ENCODE measurements at places on chromosomes 2 and 18. TPM values are rescaled to one million over a fixed set of nuclear protein-coding genes. Genes with fewer than 3 reads are reported as not detected.

GRCh38 chr2:197782126-197782525 is 3.0 kb downstream of the BOLL start:
- H3K27ac ChIP-seq = no peak overlapping the region
- H3K36me3 ChIP-seq = no peaks in the 10 kb centered on the region
- H3K4me3 ChIP-seq = no peak overlapping the region
- peaks cover 6% of the 10 kb centered on the region for H3K27me3 ChIP-seq
- DNase-seq = no peak

- H3K27me3 ChIP-seq = no peaks in the 10 kb centered on the region
- peaks cover 8% of the 10 kb centered on the region for H3K4me1 ChIP-seq
- no peak overlapping the region for H3K27ac ChIP-seq
- no peaks in the 10 kb centered on the region for H3K36me3 ChIP-seq
- DNase-seq = peak; percentile 31
- H3K4me3 ChIP-seq = no peak overlapping the region
Observed at GRCh38 chr2:219119422-219120043, 41.1 kb downstream of the NHEJ1 start.

DNA sequence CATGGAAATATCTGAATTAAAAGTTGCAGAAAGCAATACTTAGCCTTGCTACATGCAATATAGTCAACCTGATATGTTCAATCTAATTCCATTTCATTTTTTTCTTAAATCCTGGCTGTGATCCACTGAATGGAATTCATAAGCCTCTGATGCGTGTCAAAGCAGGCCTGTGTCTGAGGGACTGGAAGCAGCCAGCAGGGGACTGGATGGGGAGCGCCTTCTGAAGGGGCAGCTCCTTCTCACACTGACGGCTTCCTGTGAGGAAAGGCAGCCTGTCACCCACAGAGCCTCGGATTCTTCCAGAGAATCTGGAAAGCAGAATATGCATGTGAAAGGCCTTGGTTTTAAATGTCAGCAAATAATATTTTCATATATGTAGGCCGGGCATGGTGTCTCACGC is 73.5 kb downstream of the KCNF1 start:
- H3K4me3 ChIP-seq = no peak overlapping the region
- H3K27ac ChIP-seq = no peak overlapping the region
- DNase-seq = no peak
- no peaks in the 10 kb centered on the region for H3K36me3 ChIP-seq

GRCh38 chr2:67437114-67437513 is 40.0 kb downstream of the ETAA1 start:
- H3K4me1 ChIP-seq = no peaks in the 10 kb centered on the region
- H3K27ac ChIP-seq = no peak overlapping the region
- H3K36me3 ChIP-seq = no peaks in the 10 kb centered on the region
- H3K4me3 ChIP-seq = no peak overlapping the region
- DNase-seq = no peak

The GATA6 gene
- total RNA-seq = not detected

- peaks cover 22% of the 10 kb centered on the region for H3K36me3 ChIP-seq
- DNase-seq = peak; percentile 47
- H3K4me1 ChIP-seq = peaks cover 67% of the 10 kb centered on the region
- peak overlapping the region; percentile 43 for H3K4me3 ChIP-seq
Observed at GRCh38 chr2:102301867-102302362, 9.4 kb upstream of the IL1RL1 start.

The ZNG1B gene
- total RNA-seq = 36.4 TPM

The FAP gene
- not detected for total RNA-seq

- H3K27me3 ChIP-seq = peaks cover 5% of the 10 kb centered on the region
- no peaks in the 10 kb centered on the region for H3K4me1 ChIP-seq
- no peak for DNase-seq
- H3K27ac ChIP-seq = no peak overlapping the region
- H3K4me3 ChIP-seq = no peak overlapping the region
Observed at GRCh38 chr18:58937887-58938267, 73.2 kb downstream of the ZNF532 start.

- H3K4me3 ChIP-seq = no peak overlapping the region
- peaks cover 21% of the 10 kb centered on the region for H3K27me3 ChIP-seq
- peaks cover 5% of the 10 kb centered on the region for H3K4me1 ChIP-seq
- no peak overlapping the region for H3K27ac ChIP-seq
Observed at GRCh38 chr2:24015562-24016375, 5.9 kb downstream of the MFSD2B start.

DNA sequence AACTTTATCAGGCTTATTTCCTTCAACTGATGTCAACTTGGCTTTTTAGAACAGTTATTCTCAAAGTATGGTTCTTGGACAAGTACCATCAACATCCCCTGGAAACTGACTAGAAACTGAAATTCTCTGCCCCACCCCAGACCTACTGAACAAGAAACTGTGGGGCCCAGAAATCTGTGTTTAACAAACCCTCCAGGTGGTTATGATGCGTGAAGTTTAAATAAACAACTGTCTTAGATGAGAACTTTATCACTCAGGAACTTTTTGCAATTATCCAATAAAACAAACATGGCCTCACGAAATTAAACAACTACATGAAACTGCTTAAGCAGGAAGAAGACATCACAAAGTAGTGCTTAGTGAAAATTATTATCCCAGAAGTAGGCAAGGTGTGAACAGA is 4.4 kb downstream of the HIBCH start:
- no peak overlapping the region for H3K4me3 ChIP-seq
- H3K27me3 ChIP-seq = no peaks in the 10 kb centered on the region
- no peak for DNase-seq
- peaks cover 20% of the 10 kb centered on the region for H3K36me3 ChIP-seq
- H3K4me1 ChIP-seq = peaks cover 39% of the 10 kb centered on the region

DNA sequence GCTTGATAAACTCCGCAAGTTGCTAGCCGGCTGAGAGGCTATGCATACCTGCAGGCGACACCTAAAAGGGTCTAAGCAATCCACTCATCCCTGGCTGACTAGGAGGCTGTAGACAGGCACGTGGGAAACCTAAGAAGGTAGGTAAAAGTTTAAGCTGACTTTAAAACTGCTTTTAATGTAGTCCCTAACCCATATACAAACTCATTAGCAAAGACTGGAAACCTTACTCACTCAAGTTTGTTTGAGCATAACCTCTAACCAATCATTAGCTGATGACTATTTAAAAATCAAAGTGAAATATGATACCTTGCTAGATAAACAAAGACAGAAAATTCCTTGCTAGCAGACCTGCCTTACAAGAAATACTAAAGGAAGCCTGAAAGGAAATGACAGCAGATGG is 106.4 kb downstream of the EXOC6B start:
- H3K4me1 ChIP-seq = no peaks in the 10 kb centered on the region
- no peak overlapping the region for H3K27ac ChIP-seq
- no peak overlapping the region for H3K4me3 ChIP-seq
- H3K27me3 ChIP-seq = no peaks in the 10 kb centered on the region
- DNase-seq = no peak

DNA sequence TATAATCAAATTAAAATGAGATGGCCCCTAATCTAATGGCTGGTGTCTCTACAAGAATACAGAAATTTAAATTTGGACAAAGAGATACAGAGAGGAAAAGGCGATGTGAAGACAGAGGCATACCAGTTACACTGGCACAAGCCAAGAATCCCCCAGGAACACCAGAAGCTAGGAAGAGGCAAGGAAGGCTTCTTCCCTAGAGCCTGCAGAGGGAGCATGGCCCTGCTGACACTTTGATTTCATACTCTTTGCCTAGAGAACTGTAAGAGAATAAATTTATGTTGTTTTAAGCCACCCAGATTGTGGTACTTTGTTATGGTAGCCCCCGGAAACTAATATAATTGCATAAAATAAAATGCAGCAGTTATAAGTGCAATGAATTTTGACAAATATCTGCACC is 671.4 kb downstream of the MBD2 start:
- H3K27ac ChIP-seq = no peak overlapping the region
- H3K4me1 ChIP-seq = no peaks in the 10 kb centered on the region
- no peak overlapping the region for H3K4me3 ChIP-seq
- no peaks in the 10 kb centered on the region for H3K27me3 ChIP-seq
- H3K36me3 ChIP-seq = no peaks in the 10 kb centered on the region

DNA sequence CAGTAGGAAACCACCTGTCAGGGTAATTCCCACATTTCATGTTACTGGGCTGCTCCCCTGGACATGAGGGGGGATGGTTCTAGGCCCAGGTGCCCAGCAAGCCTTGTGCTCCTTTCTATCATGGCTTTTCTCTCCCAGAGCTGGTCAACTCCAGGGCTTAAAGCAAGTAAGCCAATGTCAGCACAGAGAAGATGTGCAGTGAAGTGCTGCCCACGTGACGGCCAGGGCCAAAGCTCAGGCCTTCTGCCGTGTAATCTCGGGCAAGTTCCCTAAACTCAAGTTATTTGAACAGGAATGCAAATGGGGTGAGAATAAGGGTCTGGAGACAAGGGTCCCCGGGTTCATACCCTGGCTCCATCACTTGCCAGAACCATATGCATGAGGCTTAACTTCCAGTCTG is 16.5 kb downstream of the SFXN5 start:
- H3K36me3 ChIP-seq = peaks cover 4% of the 10 kb centered on the region
- H3K27me3 ChIP-seq = no peaks in the 10 kb centered on the region
- no peak for DNase-seq
- H3K27ac ChIP-seq = no peak overlapping the region
- H3K4me1 ChIP-seq = no peaks in the 10 kb centered on the region

- H3K4me3 ChIP-seq = no peak overlapping the region
- no peaks in the 10 kb centered on the region for H3K36me3 ChIP-seq
- no peaks in the 10 kb centered on the region for H3K27me3 ChIP-seq
- no peaks in the 10 kb centered on the region for H3K4me1 ChIP-seq
Observed at GRCh38 chr2:80429251-80429650, 124.7 kb upstream of the LRRTM1 start.

DNA sequence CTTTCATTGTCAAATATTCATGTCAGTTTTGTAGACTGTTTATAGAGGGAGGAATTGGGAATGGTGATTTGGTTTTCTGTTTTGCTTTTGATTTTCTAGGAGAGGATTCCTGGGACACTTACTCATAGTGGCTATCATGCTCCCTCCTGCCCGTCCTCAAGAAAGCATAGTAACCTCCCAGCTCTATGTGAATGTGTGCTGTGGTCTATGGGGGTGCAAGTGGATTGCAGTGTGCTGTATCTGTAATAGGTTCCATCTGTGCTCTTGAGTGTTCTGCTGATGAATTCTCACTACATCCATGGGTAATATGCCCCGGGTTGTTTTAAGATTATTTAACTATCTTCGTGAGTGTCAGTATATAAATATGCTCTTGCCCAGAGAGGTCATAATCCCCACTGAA is 811.3 kb downstream of the CNTNAP5 start:
- no peak for DNase-seq
- H3K4me1 ChIP-seq = no peaks in the 10 kb centered on the region
- H3K27ac ChIP-seq = no peak overlapping the region
- H3K36me3 ChIP-seq = no peaks in the 10 kb centered on the region

The CYBRD1 gene
- total RNA-seq = 4.2 TPM

The C2orf72 gene
- 0.15 TPM for total RNA-seq

GRCh38 chr2:47908682-47909081 is 2.4 kb upstream of the FBXO11 start:
- no peak overlapping the region for H3K27ac ChIP-seq
- H3K27me3 ChIP-seq = peaks cover 4% of the 10 kb centered on the region
- H3K4me3 ChIP-seq = no peak overlapping the region

GRCh38 chr2:56681659-56682396 is 498.0 kb downstream of the CCDC85A start:
- no peak for DNase-seq
- no peaks in the 10 kb centered on the region for H3K36me3 ChIP-seq
- H3K4me1 ChIP-seq = no peaks in the 10 kb centered on the region
- H3K27ac ChIP-seq = no peak overlapping the region
- H3K4me3 ChIP-seq = no peak overlapping the region

DNA sequence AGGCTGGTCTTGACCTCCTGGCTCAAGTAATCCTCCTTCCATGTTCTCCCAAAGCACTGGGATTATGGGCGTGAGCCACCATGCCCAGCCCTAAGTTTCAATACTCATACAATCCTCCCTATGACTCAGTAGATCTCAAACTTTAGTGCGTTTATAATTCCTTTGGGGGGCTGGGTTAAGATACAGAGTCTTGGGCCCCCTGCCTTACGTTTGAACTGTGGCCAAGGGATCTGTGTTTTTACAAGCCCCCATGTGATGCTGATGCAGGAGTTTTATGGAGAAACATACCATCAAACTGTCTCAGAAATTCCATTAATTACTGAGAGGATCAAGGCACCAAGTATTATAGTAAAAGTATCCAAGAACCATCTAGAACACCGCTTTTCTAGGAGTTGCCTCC is 38.2 kb upstream of the FAM136A start:
- no peak overlapping the region for H3K4me3 ChIP-seq
- H3K27ac ChIP-seq = no peak overlapping the region
- H3K27me3 ChIP-seq = no peaks in the 10 kb centered on the region
- no peak for DNase-seq

GRCh38 chr2:239386872-239387445 is 13.9 kb downstream of the HDAC4 start:
- no peak overlapping the region for H3K27ac ChIP-seq
- H3K36me3 ChIP-seq = peaks cover 33% of the 10 kb centered on the region
- DNase-seq = no peak
- no peak overlapping the region for H3K4me3 ChIP-seq
- peaks cover 2% of the 10 kb centered on the region for H3K27me3 ChIP-seq
- peaks cover 15% of the 10 kb centered on the region for H3K4me1 ChIP-seq

- no peaks in the 10 kb centered on the region for H3K27me3 ChIP-seq
- peaks cover 28% of the 10 kb centered on the region for H3K4me1 ChIP-seq
- no peaks in the 10 kb centered on the region for H3K36me3 ChIP-seq
- no peak for DNase-seq
- no peak overlapping the region for H3K4me3 ChIP-seq
Observed at GRCh38 chr18:7950380-7951136, 383.4 kb downstream of the PTPRM start.
